Hematopoietic multipotent progenitor cell treated with erythropoietin and hydrocortisone succinate and interleukin-3 and kit ligand, for 15 days (in vitro differentiated cells): ENCODE measurements at places on chromosomes 11 and 22.

DNA sequence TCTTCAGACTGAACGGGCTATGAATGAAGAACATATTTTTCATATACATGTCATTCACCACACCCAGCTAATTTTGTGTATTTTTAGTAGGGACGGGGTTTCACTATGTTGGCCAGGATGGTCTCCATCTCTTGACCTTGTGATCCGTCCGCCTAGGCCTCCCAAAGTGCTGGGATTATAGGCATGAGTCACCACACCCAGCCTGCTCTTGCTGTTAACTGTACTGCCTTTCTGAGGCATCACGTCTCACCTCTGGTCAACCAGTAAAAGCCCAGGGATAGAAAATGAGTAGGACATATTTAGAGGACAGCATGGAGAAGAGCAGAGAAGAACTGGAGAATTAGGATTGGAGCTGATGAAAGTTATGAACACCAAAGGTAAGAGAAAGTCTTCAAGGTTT, 55.6 kb downstream of the APOL3 start:
- DNase-seq, result no peak

DNA sequence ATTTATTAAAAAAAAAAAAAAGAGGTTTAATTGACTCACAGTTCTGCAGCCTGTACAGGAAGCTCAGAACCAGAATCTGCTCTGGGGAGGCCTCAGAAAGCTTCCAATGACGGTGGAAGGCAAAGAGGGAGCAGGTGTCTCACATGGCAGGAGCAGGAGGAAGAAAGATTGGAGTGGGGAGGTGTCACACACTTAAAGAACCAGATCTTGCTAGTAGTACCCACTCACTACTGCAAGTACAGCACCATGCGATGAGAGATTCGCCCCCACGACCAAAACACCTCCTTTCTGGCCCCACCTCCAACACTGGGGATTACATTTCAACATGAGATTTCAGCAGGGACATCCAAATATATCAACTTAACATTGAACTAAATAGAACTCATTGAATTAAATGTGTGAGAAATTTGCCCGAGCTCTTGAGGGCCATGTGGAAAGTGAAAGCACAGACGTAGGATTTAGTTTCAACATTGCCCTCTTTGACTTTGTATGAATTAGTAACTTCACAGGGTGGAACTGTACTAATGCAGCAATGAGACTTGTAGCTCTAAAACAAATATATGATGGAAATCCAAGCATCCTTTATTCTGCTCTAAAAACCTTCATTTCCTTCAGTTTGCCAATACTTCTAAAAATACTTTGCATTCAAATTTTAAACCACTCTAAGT, 628.2 kb downstream of the FAM181B start:
- no peak for DNase-seq

DNA sequence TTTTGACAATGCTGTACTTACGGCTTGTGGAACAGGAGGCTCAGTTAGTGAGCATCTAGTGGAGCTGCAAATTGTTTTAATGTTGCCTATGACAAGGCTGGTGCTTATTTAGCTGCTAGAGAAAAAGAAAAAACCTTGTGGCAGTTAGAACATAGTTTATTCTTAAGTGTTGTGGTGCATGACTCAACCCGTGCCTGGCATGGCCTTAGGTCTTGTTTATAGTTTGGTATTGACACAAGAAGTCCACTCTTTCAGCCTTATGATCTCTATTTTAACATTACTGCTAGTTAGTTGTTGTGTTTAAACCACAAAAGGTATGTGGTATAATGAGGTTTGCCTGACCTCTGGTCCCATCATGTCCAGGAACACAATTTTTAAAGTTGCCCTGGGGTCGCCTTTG, 744.6 kb downstream of the FAM181B start:
- DNase-seq, result no peak

- no peak for DNase-seq
These were observed 43.7 kb downstream of the MED15 start for GRCh38 chr22:20550851-20551744.

DNA sequence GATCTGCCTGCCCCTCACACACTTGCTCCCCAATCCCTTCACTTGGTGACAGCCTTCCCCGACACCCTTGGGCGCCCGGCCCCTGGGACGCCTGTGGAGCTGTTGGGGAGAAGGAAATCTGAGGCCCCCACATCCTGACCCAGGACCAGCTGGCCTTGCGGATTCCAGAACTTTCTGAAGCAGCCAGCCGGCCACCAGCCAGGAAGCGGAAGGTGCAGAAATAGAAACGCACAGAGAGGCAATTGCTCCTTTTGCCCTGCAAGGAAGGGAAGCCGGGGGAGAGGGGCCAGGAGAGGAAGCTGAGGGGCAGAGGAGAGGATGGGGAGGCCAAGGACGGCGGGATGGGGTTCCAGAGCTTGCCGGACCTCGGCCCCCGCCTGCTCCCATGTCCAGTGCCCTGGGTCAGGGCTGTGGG, 66.7 kb upstream of the LINC01488 start:
- no peak for DNase-seq

GRCh38 chr11:47393163-47394049, 15.0 kb upstream of the SLC39A13 start:
- no peak for DNase-seq

GRCh38 chr22:46297151-46297812, 612 bp downstream of the GTSE1 start:
- peak; percentile 61 for DNase-seq

GRCh38 chr11:45815747-45816146, 10.8 kb downstream of the SLC35C1 start:
- DNase-seq, result no peak

- no peak for DNase-seq
These were observed 80.1 kb downstream of the CDKN1C start for GRCh38 chr11:2805388-2806056.

- no peak for DNase-seq
These were observed 44.7 kb downstream of the IRAG1 start for GRCh38 chr11:10648871-10649270.

DNA sequence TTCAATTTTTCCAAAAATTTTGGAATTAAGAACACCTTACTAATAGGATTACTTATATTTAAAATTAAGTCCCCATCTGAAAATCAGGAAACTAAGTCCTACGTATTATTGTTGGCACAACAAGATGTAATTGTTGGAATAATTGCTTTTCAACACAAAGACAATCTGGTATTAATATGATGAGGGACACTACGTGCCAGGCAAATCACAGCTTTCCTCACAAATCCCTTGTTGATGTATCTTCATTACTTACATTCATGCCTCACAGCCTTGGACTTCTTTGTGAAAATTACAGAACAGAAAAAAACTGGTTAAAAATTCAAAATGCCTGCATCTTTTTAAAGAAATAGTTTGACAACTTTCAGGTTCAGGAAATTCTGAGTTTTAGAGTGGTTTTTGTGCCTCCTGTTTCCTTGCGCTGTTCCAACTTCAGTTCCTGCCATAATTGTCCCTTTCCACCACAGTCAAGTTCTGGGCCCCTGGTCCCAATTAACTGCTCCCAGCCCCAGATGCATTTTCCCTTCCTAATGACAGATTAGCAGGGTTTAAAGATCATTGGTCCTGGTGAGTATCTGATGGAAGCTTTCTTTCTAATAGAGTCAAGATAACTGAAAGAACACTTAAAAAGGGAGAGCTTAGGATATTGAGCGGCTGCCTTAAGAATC, 23.3 kb upstream of the CCDC34 start:
- no peak for DNase-seq

DNA sequence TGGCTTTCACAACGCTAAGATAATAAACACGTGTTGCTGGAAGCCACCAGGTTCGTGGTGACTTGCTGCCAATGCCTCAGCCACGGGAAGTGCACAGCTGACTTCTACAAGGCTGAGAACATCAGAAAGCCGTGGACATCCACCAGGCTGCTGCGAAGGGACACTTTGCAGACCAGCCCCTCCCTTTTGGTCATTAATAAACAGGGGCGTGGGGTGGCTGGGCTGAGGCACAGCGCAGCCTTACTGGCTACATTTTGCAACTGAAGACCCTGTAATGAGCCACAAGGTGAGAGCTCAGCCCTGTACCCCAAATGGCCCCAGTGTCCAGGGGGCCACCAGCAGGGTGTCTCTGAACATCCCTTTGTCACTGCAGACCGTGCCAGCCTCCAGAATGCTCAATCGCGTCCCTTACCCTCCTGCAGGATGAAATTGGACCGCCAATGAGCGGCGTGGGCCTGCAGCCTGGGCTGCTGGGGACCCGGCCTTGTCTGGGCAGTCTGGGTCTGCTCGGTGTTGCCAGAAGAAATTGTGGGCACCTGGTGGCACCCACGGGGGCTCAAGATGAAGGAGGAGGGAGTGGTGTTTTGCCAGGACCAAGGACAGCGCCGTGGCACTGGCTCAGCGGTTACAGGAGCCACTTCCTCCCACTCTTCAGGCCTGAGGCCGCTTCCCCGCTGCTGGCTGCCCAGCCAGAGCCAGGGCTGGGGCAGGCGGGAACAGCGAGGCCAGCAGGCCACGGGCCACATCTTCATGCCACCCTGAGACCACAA, 181.9 kb downstream of the CTTN start:
- DNase-seq, result no peak

GRCh38 chr11:116130122-116130521, 625.9 kb upstream of the CADM1 start:
- no peak for DNase-seq

DNA sequence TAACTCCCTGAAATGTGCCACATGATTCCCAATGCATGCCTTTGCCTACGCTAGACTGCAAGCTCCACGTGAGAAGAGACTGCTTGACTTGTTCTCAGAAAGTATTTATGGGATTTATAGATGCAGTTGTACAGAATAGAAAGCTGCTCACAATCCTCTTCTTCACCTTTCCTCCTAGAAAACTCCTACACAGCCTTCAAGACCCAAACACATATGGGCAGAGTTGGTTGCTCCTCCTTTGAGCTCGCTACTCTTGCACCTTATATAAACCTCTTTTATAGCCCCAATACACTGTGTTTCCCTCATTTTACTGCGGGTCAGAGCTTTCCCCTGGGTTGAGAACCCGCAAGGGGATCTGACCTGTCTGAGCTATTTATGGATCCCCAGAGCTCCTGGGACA, 16.4 kb downstream of the C1QTNF6 start:
- no peak for DNase-seq

GRCh38 chr11:128625746-128626145, 38.4 kb upstream of the ETS1 start:
- no peak for DNase-seq

- no peak for DNase-seq
These were observed 18.4 kb upstream of the TECTA start for GRCh38 chr11:121082670-121083069.

- peak; percentile 40 for DNase-seq
These were observed at the start of gene MAP6 for GRCh38 chr11:75668451-75669297. Gene MAP6, minus strand, starts transcription at chr11:75669038. Its CDS starts 669 bp downstream, at chr11:75668369.

- DNase-seq, result no peak
These were observed 12.0 kb upstream of the ANO3 start for GRCh38 chr11:26319906-26320305.

DNA sequence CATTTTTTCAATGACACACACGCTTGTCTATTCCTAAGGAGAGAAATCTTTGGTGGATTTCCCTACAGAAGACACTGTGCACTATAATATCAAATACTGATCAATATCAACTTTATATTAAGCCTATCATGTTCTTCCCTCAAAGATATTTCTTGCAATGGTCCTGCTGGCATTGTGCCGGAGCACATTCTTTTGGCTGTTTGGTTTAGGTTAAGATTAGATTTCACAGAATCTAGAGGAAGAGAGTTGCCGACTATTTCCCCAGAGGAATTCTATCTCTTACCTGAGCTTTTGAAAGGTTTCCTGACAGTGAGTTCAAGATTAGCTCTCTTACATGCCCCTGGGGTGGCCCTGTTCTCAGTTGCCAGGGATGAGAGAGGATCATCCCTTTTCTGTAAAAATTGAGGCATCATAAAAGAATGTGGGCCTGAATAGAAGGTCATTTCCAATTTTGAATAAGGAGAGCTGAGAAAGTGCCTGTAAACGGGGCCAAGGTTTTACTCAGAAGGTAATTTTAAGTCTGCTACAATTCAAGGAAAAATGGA, 180.6 kb upstream of the ARHGAP20 start:
- no peak for DNase-seq

- no peak for DNase-seq
These were observed 7.1 kb downstream of the TPCN2 start for GRCh38 chr11:69055598-69056516.

DNA sequence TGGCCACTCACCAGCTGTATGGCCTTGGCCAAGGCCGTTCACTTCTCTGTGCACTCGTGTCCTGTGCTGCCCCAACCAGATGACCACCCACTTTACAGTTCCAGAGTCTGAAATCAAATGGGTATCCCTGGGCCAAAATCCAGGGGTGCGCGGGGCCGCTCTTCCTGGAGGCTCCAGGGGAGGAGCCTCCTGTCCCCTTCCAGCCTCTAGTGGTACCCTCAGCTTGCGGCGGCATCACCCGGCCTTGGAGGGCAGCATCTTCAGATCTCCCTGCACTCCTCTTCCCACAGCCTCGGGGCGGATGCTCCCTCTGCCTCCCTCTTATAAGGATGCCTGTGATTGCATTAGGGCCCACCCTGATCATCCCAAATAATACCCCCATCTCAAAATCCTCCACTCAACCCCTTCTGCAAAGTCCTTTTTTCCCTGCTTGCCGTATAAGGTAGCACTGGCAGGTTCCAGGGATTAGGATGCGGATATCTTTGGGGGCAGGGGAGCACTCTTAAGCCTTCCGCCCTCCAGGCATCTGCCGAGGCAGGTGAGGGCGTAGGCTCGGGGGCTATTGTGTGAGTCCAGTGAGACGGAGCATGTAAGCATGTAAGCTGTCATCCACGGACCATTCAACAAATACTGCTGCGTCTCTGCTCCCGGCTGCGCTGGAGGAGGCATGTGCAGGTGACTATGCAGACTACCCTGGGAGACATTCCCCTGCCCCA, 24.4 kb upstream of the SHISAL1 start:
- DNase-seq, result no peak

GRCh38 chr11:64809781-64810241, 540 bp downstream of the MEN1 start:
- DNase-seq, result no peak
